ENCODE measurements at places on chromosomes 16 and 17.

DNA sequence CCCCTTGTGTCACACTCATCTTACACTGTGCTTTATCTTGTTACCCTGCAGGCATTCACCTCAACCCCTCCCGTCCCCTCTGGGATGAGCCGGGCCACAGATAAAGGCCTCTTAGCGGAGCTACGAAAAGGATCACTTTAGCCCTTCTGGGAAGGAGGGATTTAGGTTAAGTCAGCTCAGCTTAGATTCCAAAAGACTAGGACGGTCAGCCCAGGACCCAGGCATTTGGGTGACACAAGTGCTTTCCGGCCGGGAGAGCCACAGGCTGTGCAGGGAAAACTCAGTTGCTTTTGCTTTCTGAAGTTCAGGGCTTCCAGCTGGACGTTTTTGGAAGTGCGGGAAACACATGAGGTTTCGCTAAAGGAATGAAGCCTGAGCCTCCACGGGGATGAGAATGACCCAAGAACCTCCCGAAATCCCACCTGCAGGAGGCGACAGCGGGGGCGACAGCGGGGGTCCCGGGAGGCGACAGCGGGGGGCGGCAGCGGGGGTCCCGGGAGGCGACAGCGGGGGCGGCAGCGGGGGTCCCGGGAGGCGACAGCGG, 11.6 kb upstream of the METRNL start:
- no peak for DNase-seq

- DNase-seq = no peak
Measured at GRCh38 chr16:8781797-8782196, 15.6 kb downstream of the TMEM186 start.

DNA sequence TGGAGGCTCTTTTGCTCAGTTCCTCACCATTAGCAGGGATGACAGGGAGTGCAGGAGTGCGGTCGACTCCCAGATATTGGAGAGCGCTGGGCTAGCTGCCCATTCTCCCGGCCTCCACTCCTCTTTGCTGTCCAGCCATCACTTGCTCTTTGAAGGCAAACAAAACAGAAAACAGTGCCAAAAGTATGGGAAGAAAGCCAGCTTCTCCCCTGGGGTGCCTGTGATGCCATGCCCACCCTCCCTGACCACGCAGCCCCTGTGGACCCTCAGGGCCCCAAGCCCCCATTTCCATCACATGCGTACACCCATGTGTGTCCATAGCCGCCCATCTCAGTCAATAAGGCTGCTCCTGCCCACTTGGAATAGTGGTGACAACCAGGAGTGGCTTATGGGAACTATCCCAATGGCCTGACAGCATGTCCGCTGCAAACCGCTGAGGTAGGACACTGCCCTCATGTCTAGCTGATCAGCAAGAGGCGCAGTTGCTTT, 30.0 kb downstream of the MAPT start:
- DNase-seq = no peak

DNA sequence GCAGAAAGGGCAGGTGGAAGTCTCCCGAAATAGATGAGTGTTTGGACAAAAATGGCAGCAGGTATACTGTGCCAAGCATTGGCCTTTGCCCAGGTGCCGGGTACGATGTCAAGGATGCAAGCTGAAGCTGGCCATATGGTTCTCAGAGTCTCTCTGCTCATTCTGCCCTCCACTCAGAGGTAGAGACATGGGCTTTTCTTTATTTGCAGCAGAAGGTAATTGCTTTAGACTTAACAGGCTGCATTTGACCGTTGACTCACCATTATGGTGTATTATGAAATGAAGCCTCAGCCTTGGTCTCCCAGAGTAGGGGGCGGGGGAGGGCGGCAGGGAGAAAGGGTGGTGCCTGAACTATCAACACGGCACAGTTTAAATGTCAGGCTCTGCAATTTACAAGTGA, 969.1 kb upstream of the EEF2KMT start:
- DNase-seq = no peak

DNA sequence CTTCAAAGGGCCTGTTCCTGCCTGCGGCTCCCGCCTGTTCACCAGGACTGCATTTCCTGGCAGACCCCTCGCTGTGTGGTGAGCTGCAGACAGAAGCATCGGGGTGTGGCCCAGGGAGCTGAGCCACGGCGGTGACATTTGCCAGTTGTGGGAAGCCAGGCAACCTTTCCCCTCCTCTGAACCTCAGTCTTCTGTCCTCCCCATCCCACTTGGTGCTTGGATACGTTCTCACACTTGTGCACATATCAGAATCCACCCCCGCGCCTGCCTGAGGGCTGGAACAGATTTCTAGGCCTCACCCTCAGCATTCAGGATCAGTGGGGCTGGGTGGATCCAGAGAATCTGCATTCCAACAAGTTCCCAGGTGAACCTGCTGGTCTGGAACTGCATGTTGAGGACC, 63.5 kb downstream of the CRISPLD2 start:
- no peak for DNase-seq

GRCh38 chr16:58476791-58477190, 23.2 kb upstream of the NDRG4 start:
- DNase-seq = no peak

Measured in foreskin fibroblast (primary cell).